Activated T-cell treated with anti-CD3 and anti-CD28 coated beads, Interleukin-2, amount 50 U/mL, for 4 hours (primary cell): ENCODE measurements at places on chromosomes 2 and 18. TPM values are rescaled to one million over a fixed set of nuclear protein-coding genes. Genes with fewer than 3 reads are reported as not detected.

The KLHL14 gene
- total RNA-seq, result not detected

The STAM2 gene
- total RNA-seq, result 23.7 TPM

The SLC11A1 gene
- total RNA-seq, result 0.05 TPM

The CHRND gene
- total RNA-seq, result not detected

The REG3G gene
- total RNA-seq, result 0.28 TPM

The HK2 gene
- total RNA-seq, result 111 TPM

The TXNDC2 gene
- total RNA-seq, result not detected

The CENPA gene
- total RNA-seq, result 1.8 TPM

The MXD1 gene
- total RNA-seq, result 12.5 TPM

The SLC9A4 gene
- not detected for total RNA-seq

The NLRC4 gene
- total RNA-seq, result not detected

The LRP1B gene
- not detected for total RNA-seq

The MC4R gene
- total RNA-seq, result not detected

The ZFP36L2 gene
- 81.4 TPM for total RNA-seq

The SERPINB2 gene
- 0.78 TPM for total RNA-seq

The MC5R gene
- not detected for total RNA-seq

The HSPE1 gene
- total RNA-seq, result 452 TPM

The RNF125 gene
- total RNA-seq, result 16.8 TPM

The NRP2 gene
- 3.2 TPM for total RNA-seq

The PLEK gene
- 7.8 TPM for total RNA-seq

The GPC1 gene
- total RNA-seq, result 6.3 TPM

The SERPINB13 gene
- not detected for total RNA-seq

The EVA1A gene
- not detected for total RNA-seq

The STON1 gene
- 0.46 TPM for total RNA-seq

The AQP12A gene
- total RNA-seq, result not detected

The GALNT14 gene
- total RNA-seq, result 1.3 TPM

The OSBPL6 gene
- total RNA-seq, result 0.53 TPM

The ATP6V1C2 gene
- total RNA-seq, result not detected

The CNDP1 gene
- 0.15 TPM for total RNA-seq

The REG3A gene
- 0.41 TPM for total RNA-seq

The PLGLB2 gene
- 0.16 TPM for total RNA-seq

The GRHL1 gene
- total RNA-seq, result 1.3 TPM

The C18orf63 gene
- total RNA-seq, result not detected

The SLC20A1 gene
- 71.6 TPM for total RNA-seq

The RAB27B gene
- 0.05 TPM for total RNA-seq

The CKAP2L gene
- total RNA-seq, result 3.2 TPM

The SCN9A gene
- not detected for total RNA-seq

The IL36RN gene
- 0.61 TPM for total RNA-seq

The SERPINE2 gene
- total RNA-seq, result 16.2 TPM

The OSGEPL1 gene
- 12.3 TPM for total RNA-seq

The ARHGEF33 gene
- not detected for total RNA-seq
